ENCODE measurements at places on chromosomes 3 and 15.

GRCh38 chr3:15404767-15405166 lies 22.6 kb downstream of the METTL6 start:
- DNase-seq = no peak

DNA sequence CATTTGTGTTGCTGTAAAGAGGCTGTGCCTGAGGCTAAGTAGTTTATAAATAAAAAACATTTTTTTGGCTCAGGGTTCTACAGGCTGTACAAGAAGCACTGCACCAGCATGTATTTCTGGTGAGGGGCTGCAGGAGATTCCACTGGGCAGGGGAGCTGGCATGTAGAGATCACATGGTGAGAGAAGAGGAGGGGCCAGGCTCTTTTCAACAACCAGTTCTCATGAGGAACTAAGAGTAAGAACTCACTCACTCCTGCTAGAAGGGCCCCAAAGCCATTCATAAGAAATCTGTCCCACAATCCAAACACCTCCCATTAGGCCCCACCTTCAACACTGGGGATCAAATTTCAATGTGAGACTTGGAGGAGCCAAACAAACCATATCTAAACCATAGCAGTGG lies 214.9 kb upstream of the LMCD1 start:
- no peak for DNase-seq

DNA sequence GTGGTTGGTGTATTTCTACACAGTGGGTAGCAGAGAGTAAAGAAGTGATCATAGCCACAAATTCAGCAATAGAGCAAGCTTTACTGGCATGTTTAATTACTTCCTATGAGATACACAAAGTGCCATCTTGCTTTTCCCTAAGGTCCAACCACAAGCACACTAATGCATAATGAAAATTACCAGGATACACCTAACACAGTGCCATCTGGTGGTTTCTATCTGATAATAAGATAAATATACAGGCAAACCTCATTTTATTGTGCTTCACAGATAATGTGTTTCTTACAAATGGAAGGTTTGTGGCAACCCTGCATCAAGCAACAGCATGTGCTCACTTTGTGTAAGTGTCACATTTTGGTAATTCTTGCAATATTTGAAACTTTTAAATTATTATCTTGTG lies 223.0 kb downstream of the NSUN3 start:
- no peak for DNase-seq

- no peak for DNase-seq
These were observed 8.7 kb downstream of the MME start for GRCh38 chr3:155088706-155089345.

DNA sequence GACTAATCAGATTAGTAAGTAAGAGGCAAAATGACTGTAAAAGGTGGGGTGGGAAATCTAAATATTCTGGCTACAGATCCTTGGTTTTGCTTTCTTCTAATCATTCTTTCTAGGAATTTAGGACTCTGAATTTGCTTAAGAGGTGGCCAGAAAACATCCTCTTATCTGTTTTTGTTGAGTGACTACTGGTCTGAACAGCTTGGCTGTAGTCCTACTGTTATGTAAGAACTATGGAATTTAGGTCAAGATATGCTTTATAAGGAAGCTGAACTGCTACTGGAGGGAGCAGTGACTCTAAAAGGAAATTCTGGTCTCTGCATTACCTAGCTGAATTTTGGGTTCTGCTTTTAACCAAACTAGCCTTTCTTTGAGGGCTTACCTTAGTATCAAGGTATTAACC lies 33.5 kb upstream of the CSPG5 start:
- DNase-seq = no peak

- DNase-seq = no peak
These were observed 20.9 kb downstream of the MCTP2 start for GRCh38 chr15:94252223-94252766.

GRCh38 chr3:63458405-63458804 lies 180.3 kb downstream of the SYNPR start:
- no peak for DNase-seq

DNA sequence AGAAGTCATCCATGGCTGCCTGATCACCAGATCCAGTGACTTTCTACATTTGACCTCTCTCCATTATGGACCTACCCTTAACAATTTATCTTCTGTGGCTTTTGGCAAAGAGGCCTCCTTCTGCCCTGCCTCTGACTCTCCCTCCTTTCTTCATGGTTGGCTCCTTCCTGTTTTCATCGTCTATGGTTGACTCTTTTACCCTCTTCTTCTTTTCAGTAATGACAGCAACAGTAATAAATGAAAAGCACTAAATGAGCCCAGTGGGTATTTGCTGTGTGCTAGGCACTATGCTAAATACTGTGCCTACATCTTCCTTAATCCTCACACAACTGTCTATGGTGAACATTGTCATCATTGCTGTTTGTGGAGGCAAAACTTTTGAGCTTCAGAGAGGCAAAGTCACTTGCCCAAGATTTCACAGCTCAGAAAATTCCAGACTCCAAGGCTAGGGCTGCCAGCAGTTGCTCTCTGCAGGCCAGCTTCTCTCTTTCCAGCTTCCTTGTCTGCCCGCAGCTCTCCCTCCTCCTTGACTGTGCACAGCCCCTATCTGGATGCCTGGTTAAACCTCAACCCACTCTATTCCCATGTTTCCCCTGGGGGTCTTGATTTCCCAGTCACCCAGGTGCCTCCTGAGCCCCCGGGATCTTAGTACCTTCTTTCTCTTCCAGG lies 24.6 kb downstream of the ITPR1 start:
- DNase-seq = no peak
